Activated CD4-positive, alpha-beta memory T cell treated with anti-CD3 and anti-CD28 coated beads, Interleukin-2, amount 10 ng/mL, durations not matched to agents 7 days and 5 days (primary cell): ENCODE measurements at places on chromosomes 1 and 21. TPM values are rescaled to one million over a fixed set of nuclear protein-coding genes. Genes with fewer than 3 reads are reported as not detected.

DNA sequence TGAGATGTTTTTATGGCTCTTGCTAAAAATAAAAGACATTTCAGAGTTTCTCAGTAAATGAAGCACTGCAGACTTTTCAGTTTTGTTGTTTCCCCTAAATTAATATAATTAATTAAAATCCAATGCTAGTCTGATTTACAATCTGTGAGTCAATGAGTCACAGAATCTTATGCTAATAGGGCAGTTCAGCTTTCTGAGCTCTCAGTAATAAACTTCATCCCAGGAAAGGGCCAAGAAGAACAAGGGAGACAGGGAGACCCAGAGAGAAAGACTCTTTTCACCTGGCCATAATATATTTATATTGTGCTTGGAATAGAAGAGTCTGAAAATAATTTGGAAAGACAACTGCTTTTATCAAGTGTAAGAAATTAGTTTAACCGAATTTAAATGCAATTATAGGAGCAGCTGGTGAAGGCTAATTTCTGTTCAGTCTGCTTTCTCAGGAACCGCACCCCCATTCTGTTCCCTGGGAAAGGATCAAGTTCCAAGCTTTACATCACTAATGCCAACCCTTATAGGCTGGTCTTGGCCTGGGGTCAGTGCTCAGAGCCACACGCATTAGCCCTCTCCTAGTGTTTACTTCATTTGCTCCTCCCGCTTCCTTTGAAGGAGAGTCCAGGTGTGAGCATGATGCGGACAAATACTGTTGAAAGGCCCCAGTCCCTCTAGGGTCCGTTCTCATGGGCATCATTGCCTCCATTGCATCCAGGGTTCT, 145.6 kb downstream of the ZBTB18 start:
- H3K4me3 ChIP-seq = no peak overlapping the region
- H3K27me3 ChIP-seq = no peaks in the 10 kb centered on the region
- DNase-seq = no peak
- H3K27ac ChIP-seq = no peak overlapping the region

- H3K36me3 ChIP-seq = no peaks in the 10 kb centered on the region
- H3K4me3 ChIP-seq = no peak overlapping the region
- H3K27ac ChIP-seq = no peak overlapping the region
- no peaks in the 10 kb centered on the region for H3K4me1 ChIP-seq
Measured at GRCh38 chr1:226948051-226948450, 8.0 kb downstream of the COQ8A start.

- peak overlapping the region; percentile 66 for H3K4me3 ChIP-seq
- peak overlapping the region; percentile 88 for H3K27ac ChIP-seq
- peaks cover 50% of the 10 kb centered on the region for H3K4me1 ChIP-seq
- H3K36me3 ChIP-seq = no peaks in the 10 kb centered on the region
- H3K27me3 ChIP-seq = no peaks in the 10 kb centered on the region
Measured at GRCh38 chr1:11730429-11730891, 5.5 kb upstream of the AGTRAP start.

GRCh38 chr1:212315907-212316306, 30.7 kb downstream of the PPP2R5A start:
- no peak overlapping the region for H3K27ac ChIP-seq
- DNase-seq = peak; percentile 21
- H3K4me3 ChIP-seq = no peak overlapping the region
- peaks cover 10% of the 10 kb centered on the region for H3K36me3 ChIP-seq

- H3K27me3 ChIP-seq = no peaks in the 10 kb centered on the region
- no peak overlapping the region for H3K4me3 ChIP-seq
- DNase-seq = no peak
- no peaks in the 10 kb centered on the region for H3K36me3 ChIP-seq
- H3K27ac ChIP-seq = no peak overlapping the region
Measured at GRCh38 chr1:189769448-189769847, 708.2 kb downstream of the BRINP3 start.

DNA sequence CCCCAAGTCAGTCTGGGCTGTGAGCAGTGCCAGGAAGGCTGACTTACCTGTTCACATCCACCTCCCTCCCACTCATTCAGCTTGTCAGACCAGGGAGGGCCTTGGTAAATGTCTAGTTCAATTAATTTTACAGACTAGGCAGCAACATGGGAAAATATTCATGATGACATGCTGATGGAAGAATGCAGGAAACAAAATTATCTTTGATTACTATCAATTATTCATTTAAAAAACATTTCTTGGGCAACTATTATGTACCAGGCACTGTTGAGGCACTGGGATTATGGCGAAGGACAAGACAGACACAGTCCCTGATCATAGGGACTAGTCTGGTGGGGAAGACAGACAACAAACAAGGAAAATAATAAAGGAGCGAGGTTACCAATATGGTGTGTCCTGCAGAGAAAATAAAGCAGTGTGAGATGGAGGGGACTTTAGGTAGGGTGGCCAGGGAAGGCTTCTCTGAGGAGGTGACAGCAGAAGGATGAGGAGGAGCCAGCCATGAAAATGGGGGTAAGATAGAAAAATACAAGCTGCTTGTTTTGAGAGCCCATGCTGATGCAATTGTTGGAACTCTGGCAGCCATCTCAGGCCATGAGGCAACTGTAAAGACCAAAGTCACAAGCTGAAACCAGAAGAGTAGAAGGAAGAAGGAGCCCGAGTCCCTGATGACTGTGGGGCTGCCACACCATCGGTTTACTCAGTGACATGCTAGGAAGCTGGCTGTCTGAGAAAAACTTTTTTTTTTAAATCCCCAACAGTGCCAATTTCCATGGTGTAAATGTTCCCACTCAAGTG, 14.0 kb downstream of the TRIM62 start:
- no peaks in the 10 kb centered on the region for H3K36me3 ChIP-seq
- no peak overlapping the region for H3K27ac ChIP-seq
- H3K4me1 ChIP-seq = peaks cover 13% of the 10 kb centered on the region
- DNase-seq = no peak
- no peaks in the 10 kb centered on the region for H3K27me3 ChIP-seq

DNA sequence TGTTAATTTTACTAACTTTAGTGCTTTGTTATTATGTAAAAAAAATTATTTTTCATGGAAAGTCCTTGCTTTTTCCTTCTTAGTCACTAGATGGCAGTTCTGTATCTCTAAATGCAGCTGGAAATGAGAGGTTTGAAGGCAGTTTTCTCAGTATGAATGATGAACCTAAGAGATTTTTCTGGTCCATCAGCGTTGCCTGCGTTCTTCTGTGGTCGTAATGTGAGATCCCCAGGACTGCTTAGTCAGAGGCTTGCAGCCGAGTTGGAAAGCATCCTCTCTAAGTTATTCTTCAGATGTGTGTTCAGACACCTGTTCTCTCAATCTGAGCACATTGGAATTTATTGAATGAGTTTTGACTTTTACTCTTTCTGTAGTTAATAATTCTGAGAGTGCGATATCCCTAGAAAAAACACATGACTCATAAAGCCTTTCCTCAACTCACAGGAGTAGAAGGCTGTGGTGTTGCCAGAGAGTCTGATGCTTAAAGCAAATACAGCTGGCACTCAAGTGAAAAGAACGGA, 99.3 kb downstream of the FMN2 start:
- H3K27me3 ChIP-seq = peaks cover 4% of the 10 kb centered on the region
- no peak overlapping the region for H3K4me3 ChIP-seq
- no peaks in the 10 kb centered on the region for H3K36me3 ChIP-seq

DNA sequence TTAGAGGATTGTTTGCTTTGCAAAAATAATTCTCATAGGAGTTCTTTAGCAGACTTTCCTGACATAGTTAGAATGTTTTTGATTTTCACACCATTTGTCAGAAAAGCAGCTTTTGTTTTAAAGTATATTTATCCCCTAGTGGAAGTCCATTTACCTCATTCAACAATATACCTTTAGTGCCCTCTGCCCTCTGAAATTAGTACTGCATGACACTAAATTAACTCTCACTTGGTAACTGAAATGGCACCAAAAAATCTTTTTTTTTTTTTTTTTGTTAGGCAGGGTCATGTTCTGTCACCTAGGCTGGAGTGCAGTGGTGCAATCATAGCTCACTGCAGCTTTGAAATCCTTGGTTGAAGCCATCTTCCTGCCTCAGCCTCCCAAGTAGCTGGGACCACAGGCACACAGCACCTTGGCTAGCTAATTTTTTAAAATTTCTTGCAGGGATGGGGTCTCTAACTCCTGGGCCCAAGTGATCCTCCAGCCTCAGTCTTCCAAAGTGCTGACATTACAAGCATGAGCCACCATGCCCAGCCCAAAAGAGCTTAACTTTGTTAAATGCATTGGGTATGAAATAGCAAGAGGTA, 13.6 kb downstream of the LRRC42 start:
- no peak for DNase-seq
- H3K4me3 ChIP-seq = no peak overlapping the region
- peaks cover 35% of the 10 kb centered on the region for H3K36me3 ChIP-seq
- no peak overlapping the region for H3K27ac ChIP-seq
- peaks cover 23% of the 10 kb centered on the region for H3K4me1 ChIP-seq

GRCh38 chr1:6462412-6463119, 3.4 kb downstream of the TNFRSF25 start:
- H3K4me3 ChIP-seq = peak overlapping the region; percentile 28
- peak overlapping the region; percentile 68 for H3K27ac ChIP-seq
- H3K27me3 ChIP-seq = no peaks in the 10 kb centered on the region
- peaks cover 54% of the 10 kb centered on the region for H3K4me1 ChIP-seq
- no peak for DNase-seq

GRCh38 chr1:172515927-172516326, 17.0 kb upstream of the SUCO start:
- H3K4me3 ChIP-seq = no peak overlapping the region
- no peak for DNase-seq
- H3K4me1 ChIP-seq = no peaks in the 10 kb centered on the region
- no peak overlapping the region for H3K27ac ChIP-seq
- H3K27me3 ChIP-seq = peaks cover 8% of the 10 kb centered on the region

GRCh38 chr1:89023026-89023425, 360 bp upstream of the GBP3 start:
- H3K27ac ChIP-seq = peak overlapping the region; percentile 84
- no peaks in the 10 kb centered on the region for H3K27me3 ChIP-seq
- no peak for DNase-seq

GRCh38 chr1:169348383-169349036, 19.1 kb downstream of the NME7 start:
- H3K36me3 ChIP-seq = peaks cover 16% of the 10 kb centered on the region
- DNase-seq = no peak
- H3K27me3 ChIP-seq = peaks cover 2% of the 10 kb centered on the region
- no peak overlapping the region for H3K4me3 ChIP-seq
- H3K4me1 ChIP-seq = peaks cover 16% of the 10 kb centered on the region
- H3K27ac ChIP-seq = no peak overlapping the region

Gene LCE3D
- not detected for total RNA-seq

Gene SOAT1
- total RNA-seq = 55.7 TPM

Gene MPL
- total RNA-seq = not detected

Gene CYP4A22
- total RNA-seq = not detected

Gene TPTE
- total RNA-seq = not detected

Gene TTLL7
- total RNA-seq = 2.5 TPM

Gene GBP6
- total RNA-seq = 0.25 TPM

Gene PCAT6
- 2.7 TPM for total RNA-seq
